ENCODE measurements at places on chromosomes 4 and X.

GRCh38 chr4:135418353-135418752 is 1216.8 kb upstream of the PABPC4L start:
- peak; percentile 8 for DNase-seq

DNA sequence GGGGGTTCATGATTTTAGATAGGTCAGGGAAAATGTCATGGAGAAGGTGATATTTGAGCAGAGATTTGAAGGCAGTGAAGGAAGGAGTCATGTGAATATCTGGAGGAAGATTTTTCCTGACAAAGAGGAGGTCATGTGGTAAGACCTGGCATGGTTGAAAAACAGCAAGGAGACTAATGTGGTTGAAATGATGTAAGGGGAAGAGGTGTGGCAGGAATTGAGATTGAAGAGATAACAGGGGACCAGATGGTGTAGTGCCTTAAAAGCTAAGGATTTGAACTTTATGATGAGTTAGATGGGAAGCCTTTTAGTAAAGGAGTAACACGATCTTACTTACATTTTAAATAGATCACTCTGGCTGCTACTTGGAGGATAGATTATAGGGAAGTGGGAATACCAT is 210.9 kb downstream of the RTL9 start:
- no peak for DNase-seq

DNA sequence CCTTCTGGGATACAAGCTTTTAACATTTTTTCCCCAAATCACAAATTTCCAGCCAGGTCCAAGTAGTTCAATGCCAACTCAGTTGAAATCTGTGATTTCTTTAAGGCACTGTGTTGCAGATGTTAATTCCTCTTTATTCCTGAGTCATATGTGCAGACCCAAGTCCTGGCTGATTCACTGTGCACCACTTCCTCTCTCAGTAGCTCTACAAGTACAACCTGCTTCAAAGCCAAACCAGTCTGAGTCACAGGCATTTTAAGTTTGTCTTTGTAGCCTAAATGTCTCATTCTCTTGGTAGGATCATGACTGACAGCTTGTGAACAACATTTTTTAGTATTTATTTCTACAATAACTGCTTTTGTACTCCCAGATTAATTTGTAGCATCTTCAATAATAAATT is 165.6 kb upstream of the S100G start:
- DNase-seq, result no peak

DNA sequence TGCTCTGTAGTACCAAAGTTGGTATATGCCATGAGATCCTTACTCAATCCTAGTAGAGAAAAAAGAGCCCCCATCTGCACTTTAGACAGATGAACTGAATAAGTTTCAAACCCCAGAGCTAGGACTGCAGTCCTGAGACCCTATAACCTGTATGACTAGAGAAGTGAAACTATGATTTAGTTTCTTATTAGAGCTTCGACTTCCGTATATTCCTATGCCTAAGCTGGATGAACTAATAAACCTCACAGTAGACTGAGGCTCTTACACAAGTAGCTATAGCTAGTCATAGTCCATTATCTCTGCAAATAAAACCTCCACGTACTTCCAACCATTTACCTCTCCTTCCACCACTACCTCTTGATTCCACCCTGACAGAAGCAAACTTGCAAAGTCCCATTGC is 6.3 kb upstream of the OTUD4 start:
- DNase-seq, result no peak

- no peak for DNase-seq
Observed at GRCh38 chr4:27764526-27764837, 903.8 kb downstream of the STIM2 start.

- DNase-seq, result no peak
Observed at GRCh38 chr4:53361451-53361850, 4.4 kb downstream of the SCFD2 start.

GRCh38 chrX:11336201-11336600 is 43.0 kb downstream of the AMELX start:
- DNase-seq, result peak; percentile 31

GRCh38 chrX:30593440-30594200 is 16.1 kb upstream of the TASL start:
- no peak for DNase-seq

Measured in NCI-H2081 treated with DMSO at 0.1 percent for 48 hours (cell line).